ENCODE measurements at places on chromosomes 7 and 10. TPM values are rescaled to one million over a fixed set of nuclear protein-coding genes. Genes with fewer than 3 reads are reported as not detected.

The ETV1 gene
- 2.3 TPM for total RNA-seq

The SLC13A1 gene
- total RNA-seq = not detected

The CYP2E1 gene
- total RNA-seq = not detected

The GNAT3 gene
- total RNA-seq = not detected

The CD36 gene
- 0.08 TPM for total RNA-seq

The CRYGN gene
- not detected for total RNA-seq

The NUTM2D gene
- total RNA-seq = 1.7 TPM

The SEC31B gene
- total RNA-seq = 1.3 TPM

The BMS1 gene
- 27.2 TPM for total RNA-seq

The ZNF467 gene
- total RNA-seq = 0.97 TPM

The DBF4 gene
- 25.8 TPM for total RNA-seq

The CHST3 gene
- 51.6 TPM for total RNA-seq

The PNLIPRP3 gene
- total RNA-seq = not detected

The PRSS37 gene
- not detected for total RNA-seq

The SPDYE11 gene
- not detected for total RNA-seq

The C10orf53 gene
- total RNA-seq = not detected

The RARRES2 gene
- total RNA-seq = not detected

The ANKRD26 gene
- 2.2 TPM for total RNA-seq

The CYP2C19 gene
- not detected for total RNA-seq

The SPDYE9 gene
- not detected for total RNA-seq

The PNLIP gene
- total RNA-seq = not detected

The LIPF gene
- total RNA-seq = not detected

The OR2A42 gene
- total RNA-seq = not detected

The PRR15 gene
- total RNA-seq = 2.3 TPM

The GOT1 gene
- total RNA-seq = 31.8 TPM

The RASA4 gene
- 2.5 TPM for total RNA-seq

The SEMA3D gene
- total RNA-seq = 0.03 TPM

The PDE6C gene
- total RNA-seq = not detected

The SSBP1 gene
- total RNA-seq = 291 TPM

The DENND2A gene
- total RNA-seq = 0.78 TPM

The NXPH1 gene
- not detected for total RNA-seq

The PGAM2 gene
- total RNA-seq = not detected

The TUBAL3 gene
- total RNA-seq = 0.19 TPM

The SDK1 gene
- total RNA-seq = 0.72 TPM

The NME8 gene
- not detected for total RNA-seq

The RNF32 gene
- total RNA-seq = 1.6 TPM

The CRHR2 gene
- not detected for total RNA-seq

The PRPS1L1 gene
- total RNA-seq = not detected

The UPK3BL2 gene
- total RNA-seq = 2.9 TPM

The PDZD7 gene
- total RNA-seq = 0.67 TPM

The HMX2 gene
- total RNA-seq = not detected

The TLX1 gene
- total RNA-seq = not detected

The GPC2 gene
- total RNA-seq = 0.84 TPM

The TCAF2 gene
- 0.84 TPM for total RNA-seq

The SPDYE8 gene
- total RNA-seq = not detected

The NRP1 gene
- 78.6 TPM for total RNA-seq

The BEND7 gene
- 8.7 TPM for total RNA-seq

The CFAP70 gene
- 0.10 TPM for total RNA-seq

Measured in A549 treated with GW870086 at 1 μM for 4 hours (cell line).